ENCODE measurements at places on chromosomes 16 and 17.

DNA sequence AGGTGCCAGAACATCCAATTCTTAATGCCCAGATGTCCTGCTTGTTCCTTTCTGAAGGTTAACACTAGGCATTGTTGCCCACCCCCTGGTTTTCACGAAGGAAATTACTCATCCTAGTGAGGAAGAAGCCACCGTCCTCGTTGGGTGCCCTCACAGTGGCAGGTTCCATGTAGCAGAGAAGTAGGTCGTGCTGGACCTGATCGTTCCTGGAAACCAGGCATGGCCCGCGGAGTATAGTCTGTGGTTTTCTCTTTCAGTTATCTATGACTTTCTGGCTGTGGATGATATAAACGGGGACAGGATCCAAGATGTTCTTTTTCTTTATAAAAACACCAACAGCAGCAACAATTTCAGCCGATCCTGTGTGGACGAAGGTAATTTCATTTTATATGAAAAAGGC is 16.5 kb downstream of the RGS11 start:
- DNase-seq: no peak

GRCh38 chr16:87584271-87584670 is 18.0 kb upstream of the JPH3 start:
- no peak for DNase-seq

GRCh38 chr16:87675111-87675719 is 72.9 kb downstream of the JPH3 start:
- no peak for DNase-seq

DNA sequence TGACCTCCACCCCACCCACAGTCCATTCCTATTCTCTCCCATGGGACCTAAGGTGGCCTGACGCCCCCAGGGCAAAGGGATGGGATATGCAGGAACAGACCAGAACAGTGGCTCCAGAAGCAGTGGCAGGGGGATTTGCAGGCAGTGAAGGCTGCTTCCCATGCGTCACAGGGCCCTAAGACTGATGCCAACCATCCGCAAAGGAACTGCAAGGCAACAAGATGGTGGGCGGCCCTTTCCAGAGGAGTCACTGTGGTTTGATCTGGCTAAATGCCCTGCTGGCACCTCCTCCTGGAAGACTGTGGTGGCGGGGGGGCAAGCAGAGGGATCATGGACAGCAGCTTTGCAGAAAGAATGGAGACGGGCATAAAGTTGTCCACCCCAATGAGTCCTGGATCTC is 4.4 kb upstream of the SLC39A11 start:
- DNase-seq: no peak

DNA sequence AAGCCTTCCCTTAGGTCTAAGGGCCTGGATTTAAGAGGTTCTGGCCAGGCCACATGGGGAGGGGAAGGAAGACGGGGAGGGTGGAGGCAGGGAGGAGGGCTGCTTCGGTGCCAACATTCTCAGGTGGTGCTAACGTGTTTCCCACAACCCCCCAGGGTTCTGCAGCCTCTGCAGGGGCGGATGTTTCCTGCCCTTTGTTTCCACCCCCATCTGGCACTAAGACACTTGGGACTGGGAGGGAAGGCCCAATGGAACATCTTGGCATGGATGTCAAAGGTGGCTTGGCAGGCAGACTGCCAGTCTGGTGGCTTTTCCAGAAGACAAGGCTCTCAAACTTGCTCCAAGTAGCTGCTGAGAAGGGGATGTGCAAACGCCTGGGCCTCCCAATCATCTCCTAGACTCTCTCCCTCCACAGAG is 12.7 kb downstream of the HIC1 start:
- no peak for DNase-seq

GRCh38 chr17:29096094-29096493 is 53.2 kb downstream of the PIPOX start:
- DNase-seq: no peak

- peak; percentile 13 for DNase-seq
These were observed 12.3 kb downstream of the LRRC3C start for GRCh38 chr17:39939588-39940419.

- peak; percentile 53 for DNase-seq
These were observed 651 bp upstream of the EIF1 start for GRCh38 chr17:41687828-41688640.

DNA sequence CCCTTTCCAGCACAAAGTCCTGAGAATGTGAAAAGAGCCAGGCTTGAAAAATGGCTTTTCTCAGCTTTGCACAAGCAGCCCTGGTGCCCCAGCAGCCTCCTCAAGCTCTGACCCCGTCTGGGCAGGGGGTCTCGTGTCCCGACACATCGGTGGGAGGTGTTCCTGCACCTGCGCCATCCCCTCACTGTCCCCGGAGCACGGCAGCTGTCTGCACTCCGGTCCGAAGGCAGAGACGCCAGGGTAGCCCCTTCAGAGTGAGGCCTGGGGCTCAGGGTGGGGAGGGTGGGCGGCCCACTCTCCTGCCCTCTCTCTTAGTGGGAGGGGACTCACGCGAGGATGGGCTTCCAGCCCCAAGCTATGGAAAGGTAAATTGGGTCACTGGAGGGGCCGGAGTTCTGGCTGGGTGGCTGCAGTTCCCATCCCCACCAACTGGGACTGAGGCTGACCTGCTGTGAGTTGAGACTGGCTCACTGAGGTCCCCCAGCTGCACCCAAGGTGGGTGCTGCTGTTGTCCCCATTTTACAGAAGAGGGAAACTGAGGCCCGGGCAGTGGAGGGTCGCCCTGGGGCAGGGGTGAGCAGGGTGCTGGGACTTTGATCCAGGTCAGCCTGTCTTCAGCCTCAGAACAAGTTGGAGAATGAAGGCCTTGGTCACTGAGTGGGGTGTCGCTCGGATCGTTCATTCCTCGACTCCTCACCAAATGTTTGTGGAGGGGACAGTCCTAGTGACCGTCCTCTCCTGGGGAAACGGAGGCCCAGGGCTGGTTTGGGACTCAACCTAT is 2.3 kb upstream of the BAIAP3 start:
- DNase-seq: no peak

DNA sequence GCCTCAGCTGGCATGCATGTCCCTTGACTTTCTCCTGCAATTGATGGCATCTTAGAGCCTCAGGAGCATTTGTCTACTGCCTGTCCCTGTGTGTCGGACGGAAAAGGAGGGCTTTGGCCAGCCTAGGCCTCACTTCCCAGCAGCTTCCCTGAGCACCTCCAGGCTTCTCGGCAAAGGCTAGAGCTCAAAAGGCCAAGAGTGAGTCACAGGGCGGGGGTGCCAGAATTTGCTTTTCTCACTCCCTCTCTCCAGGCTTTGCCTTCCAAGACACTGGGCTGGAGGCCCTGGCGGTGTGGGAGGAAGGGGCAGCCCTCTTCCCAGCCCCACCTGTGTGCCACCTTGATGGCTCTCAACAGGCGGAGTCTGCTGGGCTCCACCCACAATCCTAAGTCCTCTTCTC is 107.3 kb upstream of the MAF start:
- no peak for DNase-seq

- DNase-seq: no peak
These were observed 13.9 kb upstream of the STAT3 start for GRCh38 chr17:42402117-42402516.

DNA sequence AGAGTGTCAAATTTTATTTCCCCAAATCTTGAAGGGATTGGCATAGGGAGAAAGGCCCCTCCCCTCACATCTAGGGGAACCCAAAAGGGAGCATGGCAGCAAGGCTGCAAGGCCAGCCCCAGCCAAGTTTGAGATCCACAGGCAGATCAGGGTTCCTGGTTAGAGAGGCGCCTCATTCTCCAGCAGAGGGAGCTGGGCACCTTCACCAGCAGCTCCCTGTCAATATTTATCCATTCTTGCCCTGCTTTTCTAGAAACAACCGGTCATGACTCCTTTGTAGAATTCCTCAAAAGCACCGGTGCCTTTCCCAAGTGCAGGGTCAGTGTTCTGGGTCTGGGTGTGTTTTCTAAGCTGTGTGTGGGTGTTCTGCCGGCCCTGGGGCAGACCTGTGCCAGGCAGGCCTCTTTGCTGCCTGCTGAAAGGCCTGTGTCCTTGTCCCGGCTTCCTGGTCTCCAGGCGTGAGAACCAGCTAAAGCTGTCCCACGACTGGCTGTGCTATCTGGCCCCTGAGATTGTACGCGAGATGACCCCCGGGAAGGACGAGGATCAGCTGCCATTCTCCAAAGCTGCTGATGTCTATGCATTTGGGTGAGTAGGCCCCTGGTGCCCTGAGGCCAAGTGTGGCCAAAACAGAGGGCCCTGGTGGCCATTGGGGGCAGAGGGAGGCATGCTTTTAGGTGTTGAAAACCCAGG is 21.2 kb upstream of the LGALS9 start:
- no peak for DNase-seq

DNA sequence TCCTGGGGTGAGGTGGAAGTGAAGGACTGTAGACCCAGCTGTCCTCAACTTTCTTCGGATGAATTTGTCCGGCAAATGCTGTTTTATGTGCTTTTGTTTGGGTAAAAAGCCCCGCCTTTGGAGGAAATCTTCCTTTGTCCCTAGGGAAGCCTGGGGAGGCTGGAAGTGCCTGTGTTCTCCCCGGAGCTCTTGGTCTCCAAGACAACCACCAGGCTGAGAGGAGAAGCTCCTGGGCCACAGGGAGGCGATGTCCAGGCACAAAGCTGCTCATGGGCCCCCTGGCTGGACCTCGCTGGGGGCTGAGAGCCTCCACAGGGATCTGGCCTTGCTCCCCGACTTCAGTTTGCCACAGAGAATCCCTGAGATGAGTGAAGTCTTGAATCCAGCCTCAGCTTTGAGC is 293.1 kb upstream of the N4BP1 start:
- no peak for DNase-seq

DNA sequence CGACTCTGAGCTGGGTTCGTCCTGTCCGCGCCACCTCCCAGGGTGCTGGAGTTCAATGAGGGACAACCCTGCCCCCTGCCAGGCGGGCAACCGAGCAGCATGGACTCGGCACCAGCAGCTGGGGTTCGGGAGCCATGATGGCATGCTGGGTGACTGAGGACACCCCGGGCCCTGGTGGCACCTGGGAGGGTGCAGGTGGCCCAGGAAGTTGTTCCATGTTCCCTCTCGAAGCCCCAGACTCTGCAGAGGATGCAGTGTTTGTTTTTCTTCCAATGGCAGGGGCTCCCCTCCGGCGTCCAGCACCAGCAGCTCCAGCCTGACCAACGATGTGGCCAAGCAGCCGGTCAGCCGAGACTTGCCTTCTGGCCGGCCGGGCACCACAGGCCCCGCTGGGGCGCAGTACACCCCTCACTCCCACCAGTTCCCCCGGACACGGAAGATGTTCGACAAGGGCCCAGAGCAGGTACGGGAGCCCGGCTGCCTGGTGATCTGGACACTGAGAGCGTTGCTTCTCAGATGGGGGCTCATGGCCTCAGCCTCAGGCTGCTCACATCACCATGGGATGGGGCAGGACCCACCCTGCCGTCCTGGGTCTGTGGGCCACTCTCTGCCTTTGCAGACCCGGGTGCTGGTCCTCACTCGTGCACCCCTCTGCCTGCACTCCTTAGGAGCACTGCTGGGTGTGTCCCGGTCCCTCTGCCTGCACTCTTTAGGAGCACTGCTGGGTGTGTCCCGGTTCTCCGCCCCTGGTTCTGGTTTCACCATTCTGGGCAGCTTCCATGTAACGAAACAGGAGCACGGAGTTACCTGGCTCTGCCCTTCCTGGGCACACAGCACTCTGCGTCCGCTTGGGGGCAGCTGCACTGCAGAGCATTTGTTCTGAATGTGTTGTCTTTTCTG is 68.2 kb upstream of the CHMP6 start:
- DNase-seq: no peak

GRCh38 chr17:2405247-2405926 is 4.5 kb upstream of the MNT start:
- no peak for DNase-seq

DNA sequence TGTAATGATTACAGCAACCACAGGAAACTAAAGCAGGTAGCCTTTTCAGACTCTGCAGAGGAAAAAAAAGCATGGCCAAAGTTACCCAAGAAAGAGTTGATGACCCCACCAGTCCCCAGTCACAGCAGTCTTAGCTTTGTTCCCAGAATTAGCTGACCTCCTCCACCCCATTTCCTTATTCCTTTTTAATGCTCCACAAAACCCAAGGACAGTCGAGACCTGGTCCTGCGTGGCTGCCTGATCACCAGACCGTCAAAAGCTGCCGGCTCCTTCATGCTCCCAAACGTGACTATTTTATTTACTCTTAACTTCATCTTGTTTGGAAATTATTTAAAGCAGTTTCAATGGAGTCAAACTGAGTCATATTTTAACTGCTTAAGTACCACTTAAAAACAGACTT is 28.7 kb upstream of the MED9 start:
- no peak for DNase-seq

GRCh38 chr17:65530523-65531255 is 30.8 kb downstream of the AXIN2 start:
- no peak for DNase-seq

- no peak for DNase-seq
These were observed at the start of gene BCO1 for GRCh38 chr16:81238296-81239011. BCO1 (plus strand) TSS chr16:81238689; CDS start chr16:81238909, 220 bp downstream.

GRCh38 chr17:45294506-45294905 is 22.3 kb downstream of the MAP3K14 start:
- no peak for DNase-seq

DNA sequence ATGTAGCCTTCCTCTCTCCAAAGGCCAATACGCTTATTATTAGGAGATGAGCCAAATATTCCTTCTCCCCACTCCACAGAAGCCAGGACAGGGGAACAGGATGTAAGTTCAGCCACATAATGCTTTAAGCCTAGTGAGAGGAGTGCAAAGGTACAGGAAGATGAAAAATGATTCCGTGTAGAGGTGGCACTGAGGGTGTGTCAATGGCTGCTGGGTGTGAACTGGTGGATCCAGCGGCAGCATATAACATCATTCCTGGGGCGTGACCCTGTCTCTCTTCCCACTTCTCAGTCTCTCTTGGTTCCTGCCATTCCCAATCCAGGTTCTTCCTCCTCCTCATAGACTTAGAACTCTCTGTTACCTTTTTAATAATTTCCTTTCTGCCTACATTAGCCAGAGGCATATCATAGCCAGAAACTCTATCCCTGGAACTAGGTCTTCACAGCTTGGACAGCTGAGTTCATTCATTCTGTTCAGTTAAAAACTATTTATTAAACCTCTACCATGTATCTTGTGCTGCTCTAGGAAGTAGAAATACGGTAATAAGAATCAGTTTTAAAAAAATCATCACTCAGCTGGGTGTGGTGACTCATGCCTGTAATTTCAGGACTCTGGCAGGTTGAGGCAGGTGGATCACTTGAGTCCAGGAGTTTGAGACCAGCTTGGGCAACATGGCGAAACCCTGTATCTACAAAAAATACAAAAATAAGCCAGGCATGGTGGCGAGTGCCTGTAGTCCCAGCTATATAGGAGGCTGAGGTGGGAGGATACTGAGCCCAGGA is 58.0 kb upstream of the FAM20A start:
- DNase-seq: no peak

GRCh38 chr17:42513686-42514085 is 22.4 kb upstream of the NAGLU start:
- no peak for DNase-seq

GRCh38 chr17:7249830-7250229 is 1.7 kb downstream of the CTDNEP1 start:
- no peak for DNase-seq

- no peak for DNase-seq
These were observed 26.2 kb upstream of the SSTR2 start for GRCh38 chr17:73138541-73139138.

- no peak for DNase-seq
These were observed 5.8 kb downstream of the PIK3R6 start for GRCh38 chr17:8861495-8862181.
